ENCODE measurements at places on chromosomes 4 and X.
A peak's percentile ranks its signal among the peaks of the same experiment; 100 is the strongest.

DNA sequence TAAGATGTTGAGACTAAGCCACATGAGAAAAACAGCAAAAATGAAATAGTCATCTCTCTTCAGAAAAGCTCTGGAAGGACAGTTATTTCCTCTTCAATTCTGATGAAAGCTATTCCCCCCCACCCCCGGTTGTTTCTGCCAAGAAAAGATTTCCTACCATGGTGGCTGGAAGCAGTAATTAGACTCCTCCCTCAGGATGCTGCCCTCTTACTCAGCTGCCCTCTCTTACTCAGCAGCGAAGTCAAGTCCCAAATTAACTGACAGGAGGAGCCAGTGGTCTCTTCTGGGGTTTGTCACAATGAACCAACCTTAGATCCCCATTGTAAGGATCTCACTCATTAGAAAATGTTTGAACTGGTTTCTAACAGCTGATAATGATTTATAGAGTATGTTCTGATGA, 38.0 kb downstream of the GPM6B start:
- no peak for DNase-seq

DNA sequence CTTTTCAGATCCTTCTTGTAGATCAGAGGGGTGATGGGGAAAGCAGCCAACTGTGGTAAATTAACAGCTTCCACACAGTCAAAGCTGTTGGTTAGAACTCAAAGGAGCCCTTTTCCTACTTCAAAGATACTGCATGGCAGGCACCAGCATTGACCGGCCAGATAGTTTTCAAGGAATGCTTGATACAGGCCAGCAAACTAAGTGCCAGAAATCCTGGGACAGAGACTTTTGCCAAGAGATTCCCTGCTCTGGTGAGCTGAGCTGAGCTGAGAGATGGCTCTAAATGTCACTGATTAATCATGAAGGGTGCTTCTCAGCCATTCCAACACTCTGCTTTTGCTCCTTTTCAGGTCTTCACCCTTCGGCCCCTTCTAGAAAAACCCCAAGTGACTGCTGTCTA, 131.6 kb upstream of the MED14 start:
- DNase-seq = no peak

GRCh38 chr4:152606753-152607152, 70.9 kb upstream of the FBXW7 start:
- DNase-seq = no peak

- no peak for DNase-seq
Observed at GRCh38 chr4:80841587-80842281, 188.8 kb upstream of the BMP3 start.

DNA sequence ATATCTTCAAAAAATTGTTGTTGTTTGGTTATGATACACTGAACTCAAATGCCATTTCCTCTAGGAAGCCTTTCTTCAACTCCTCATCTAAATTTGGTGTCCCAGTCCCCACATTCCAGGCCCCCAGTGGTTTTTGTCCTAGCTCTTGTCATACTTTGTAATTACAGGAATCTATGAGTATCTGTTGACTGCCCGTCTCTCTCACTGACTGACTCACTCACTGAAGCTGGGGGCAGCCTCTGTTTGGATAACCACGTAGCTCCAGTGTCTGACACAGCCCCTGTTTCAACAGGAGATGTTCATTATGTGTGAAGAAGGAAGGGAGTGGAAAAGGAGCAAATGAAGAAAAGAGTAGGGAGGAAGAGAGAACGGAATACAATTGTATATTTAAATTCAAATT, 284.1 kb upstream of the TENM3 start:
- no peak for DNase-seq

GRCh38 chr4:139582044-139582443, 26.0 kb upstream of the SETD7 start:
- DNase-seq = no peak

- no peak for DNase-seq
Observed at GRCh38 chrX:107421337-107421861, 28.1 kb upstream of the FRMPD3 start.

- DNase-seq = no peak
Observed at GRCh38 chr4:136471051-136471450, 1061.2 kb downstream of the PCDH18 start.

DNA sequence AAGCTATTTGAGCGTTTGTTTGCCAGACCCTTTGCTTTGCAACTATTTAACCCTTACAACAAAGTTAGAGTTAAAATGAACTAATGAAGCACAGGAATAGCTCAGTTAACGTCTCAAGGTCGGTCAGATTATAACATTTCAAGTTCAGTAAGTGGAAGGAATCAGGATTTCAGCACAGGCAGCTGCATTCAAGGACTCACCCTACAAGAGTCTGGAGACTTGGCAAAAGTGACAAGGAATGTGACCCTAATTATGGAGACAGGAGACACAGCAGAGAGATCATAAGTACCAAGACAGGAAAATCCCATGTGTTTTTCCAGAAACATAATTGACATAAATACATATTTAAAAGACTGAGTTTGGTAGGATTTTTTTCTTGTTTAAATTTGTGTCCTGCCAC, 1481.7 kb downstream of the TECRL start:
- no peak for DNase-seq

- no peak for DNase-seq
Observed at GRCh38 chr4:145285928-145286327, 105.5 kb upstream of the OTUD4 start.

GRCh38 chrX:105765691-105766090, 56.6 kb upstream of the NRK start:
- no peak for DNase-seq

DNA sequence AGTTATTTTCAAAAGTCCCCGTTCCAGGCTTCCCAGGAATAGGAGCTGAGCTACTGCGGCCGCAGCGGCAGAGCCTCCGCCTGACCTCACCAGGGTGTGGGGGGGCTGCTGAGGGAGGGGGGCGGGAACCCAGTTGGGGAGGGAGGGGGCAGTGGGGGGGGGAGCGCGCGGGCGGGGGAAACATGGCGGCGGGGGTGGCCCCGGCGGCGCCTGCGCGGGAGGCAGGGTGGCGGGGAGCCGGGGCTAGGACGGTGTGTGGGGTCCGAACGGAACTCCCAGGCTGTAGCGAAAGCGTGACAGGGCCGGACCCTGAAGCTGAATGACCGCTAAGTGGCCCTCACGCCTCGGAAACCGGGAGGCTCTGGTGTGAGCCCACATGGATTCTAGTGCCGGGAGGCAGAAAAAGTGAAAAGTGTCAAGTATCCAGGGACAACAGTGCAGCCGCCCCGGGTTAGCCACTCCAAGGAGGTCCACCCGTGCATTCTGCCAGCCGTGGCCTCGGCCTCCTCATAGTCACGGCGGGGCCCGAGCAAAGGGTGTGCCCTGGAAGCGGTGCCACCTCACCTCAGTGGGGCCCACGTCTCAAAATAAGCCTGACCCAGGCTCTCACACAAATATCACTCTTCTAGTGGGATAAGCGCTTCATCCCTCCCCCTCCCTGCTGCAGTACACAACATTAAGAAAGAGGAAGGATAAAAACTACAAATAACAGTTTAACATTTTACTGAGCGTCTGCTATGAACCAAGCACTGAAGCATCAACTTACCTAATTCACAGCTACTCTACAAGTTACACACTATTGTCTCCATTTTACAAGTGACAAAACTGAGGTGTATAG, at the start of gene KLHL13:
Gene KLHL13, minus strand, starts transcription at position 98 of the 838 bp plus-strand sequence. CDS start 88,337 bp downstream, outside the sequence.
- peak; percentile 73 for DNase-seq

DNA sequence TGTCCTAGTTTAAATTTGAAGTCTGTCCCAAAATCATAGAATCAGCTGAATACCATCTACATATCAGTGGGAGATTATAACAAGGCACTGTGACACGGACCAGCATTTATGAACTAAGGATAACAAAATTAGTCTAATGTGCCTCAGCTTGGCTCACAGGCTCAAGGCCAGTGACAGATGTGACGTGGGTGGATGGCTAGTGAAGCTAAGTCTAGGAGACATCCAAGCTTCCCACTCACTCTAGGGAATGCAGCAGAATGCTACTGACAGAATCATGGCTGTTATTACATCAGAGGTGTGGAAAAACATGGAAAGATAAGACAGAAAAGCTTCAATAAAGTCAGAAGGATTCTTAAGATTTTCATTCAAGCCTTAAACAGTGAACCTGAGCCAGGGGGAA, 329.9 kb downstream of the NAF1 start:
- no peak for DNase-seq

DNA sequence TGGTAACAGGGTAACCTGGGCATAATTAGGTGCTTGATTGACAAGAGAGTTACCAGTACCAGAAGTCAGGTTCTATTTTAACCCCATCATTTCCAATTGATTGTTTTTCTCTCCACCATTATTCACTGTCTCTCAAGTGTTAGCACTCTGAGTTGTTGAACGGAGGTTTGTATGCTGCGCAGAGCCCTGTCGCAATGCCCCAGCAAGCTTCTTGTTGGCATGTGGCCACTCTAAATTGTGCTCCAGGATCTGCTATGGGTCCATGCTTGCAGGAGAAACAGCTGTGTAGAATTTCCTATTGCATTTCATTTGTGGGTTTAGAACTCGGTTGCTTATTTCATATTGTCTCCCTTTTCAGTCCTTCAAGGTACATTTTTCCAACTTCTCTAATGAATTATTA, 98.2 kb downstream of the KLHL8 start:
- DNase-seq = no peak

- no peak for DNase-seq
Observed at GRCh38 chr4:87081826-87082225, 138.6 kb downstream of the KLHL8 start.

DNA sequence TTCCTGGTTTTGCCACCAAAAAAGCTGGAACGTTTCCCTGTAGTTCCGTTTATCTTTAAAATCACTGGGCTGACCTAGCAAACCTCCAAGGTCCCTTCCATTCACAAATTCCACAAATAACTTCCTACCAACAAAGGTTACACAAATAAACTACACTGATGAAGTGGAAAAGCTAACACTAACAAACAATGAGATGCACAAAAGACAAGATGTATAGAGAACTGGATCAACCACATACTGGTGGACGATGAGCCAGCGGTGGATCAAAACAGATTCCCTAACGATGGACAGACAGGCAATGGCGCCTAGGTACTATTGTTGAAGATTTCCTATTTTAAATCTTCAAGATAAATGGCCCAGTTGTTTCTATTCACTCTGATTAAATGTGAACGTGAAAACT, 15.5 kb downstream of the AFAP1 start:
- no peak for DNase-seq

- DNase-seq = peak; percentile 46
Observed at GRCh38 chr4:169818063-169818679, 60.4 kb upstream of the HPF1 start.

DNA sequence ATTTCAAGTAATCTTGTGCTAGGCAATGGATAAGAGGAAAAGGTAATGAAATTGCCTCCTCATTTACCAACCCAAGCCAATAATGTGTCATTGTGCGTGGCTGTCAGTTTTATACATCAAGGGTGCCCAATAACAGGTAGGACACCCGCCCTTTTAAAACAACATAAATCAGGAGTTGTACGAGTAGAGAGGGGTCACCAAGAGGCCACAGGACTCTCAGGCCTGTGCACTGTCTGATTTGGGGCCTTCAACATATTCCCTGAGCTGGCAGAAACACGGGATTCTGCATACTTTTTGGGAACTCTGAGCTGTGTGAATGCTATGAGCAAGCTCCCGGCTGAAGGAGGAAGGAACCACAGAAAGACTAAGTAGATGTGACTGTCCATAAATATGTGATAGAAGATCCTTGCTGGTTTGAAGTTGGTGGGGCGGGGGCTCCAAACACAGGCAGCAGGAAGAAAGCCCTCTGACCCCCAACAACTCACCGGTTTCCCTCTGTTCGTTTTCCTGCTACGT, 82.7 kb upstream of the MAML3 start:
- DNase-seq = peak; percentile 27

DNA sequence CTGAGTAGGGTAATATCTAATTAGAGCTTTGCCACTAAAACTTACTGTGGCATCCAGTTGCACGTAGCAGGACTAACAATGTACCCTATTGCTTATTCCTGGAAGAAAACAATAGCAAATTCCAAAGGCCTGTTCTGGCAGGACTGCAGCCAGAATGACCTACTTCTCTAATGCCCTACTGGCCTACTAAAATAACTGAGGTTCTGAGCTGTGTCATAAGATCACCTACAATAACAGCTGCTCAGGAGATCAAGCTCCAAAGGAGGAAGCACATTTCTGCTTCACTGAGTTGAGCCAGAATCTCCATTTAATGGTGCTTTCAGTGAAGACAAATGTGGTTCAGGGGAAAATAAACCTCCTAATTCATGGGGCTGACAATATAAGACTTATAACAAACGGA, 42.2 kb upstream of the CXCL8 start:
- DNase-seq = no peak

DNA sequence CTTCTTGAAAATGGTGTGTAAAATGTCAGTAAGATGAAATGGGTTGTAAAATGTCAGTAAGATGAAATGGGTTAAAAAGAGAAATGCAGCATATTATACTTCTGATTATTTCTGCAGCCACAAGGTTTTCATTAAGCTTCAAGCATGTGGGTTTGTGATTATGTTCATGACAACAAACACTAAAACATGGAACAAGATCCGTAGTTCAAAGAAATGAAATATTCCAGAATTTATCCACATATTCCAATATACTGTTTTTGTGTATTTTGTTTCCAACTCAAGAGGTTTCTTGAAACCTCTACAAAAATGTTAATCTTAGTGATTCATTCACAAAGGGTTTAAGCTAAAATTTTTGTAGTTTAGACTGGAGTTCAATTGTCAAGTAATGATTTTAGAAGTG, 84.0 kb downstream of the ADAMTS3 start:
- DNase-seq = no peak

GRCh38 chrX:65976161-65976560, 63.7 kb downstream of the VSIG4 start:
- DNase-seq = no peak

DNA sequence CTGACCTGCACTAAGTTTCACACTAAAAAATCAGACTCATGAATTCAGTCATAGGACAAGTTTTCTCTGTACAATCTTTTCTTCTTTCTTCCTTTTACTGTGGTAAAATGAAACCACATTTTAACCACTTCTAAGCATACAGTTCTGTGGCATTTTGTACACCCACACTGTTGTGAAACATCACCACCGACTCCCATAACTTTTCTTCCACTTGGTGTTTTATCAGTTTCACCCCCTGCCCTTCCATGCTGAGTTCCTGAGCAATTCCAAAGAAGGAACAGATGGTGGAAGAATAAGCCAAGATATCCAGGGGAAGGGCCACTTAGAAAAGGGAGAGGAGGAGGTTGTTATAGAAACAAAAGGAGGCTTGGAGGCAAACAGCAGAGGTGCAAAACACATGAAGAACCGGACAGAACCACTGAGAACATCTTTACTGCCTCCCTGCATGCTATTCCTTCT, 22.6 kb downstream of the SLC25A4 start:
- DNase-seq = no peak

- DNase-seq = no peak
Observed at GRCh38 chrX:71652405-71652804, 14.9 kb upstream of the LOC101059915 start.

DNA sequence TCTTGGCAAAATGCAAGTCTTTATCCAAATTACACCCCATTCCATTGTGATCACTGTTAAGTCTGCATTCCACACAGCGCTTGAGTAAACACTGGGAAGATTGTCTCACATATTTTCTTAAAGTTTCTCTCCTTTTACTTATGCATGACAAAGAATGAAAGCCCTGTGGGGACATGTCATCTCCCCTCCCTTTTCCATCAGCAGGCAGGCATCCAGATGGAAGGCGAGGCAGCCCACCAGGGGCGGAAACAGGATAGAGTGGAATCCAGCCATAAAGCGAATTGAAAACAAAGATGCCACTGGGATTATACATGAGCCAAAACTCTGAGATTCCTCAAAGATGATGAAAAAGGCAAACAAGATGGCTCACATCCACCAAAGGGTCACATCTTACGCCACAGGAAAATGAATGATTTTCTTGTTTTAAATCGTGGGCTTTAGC, 78.2 kb downstream of the AFAP1 start:
- DNase-seq = peak; percentile 64

Measured in left hindlimb (tissue), 1 donor.